ENCODE measurements at places on chromosomes 4 and X. TPM values are rescaled to one million over a fixed set of nuclear protein-coding genes. Genes with fewer than 3 reads are reported as not detected.

SHROOM2 gene
- total RNA-seq = under 0.01 TPM

FAM184B gene
- under 0.01 TPM for total RNA-seq

PCDH10 gene
- under 0.01 TPM for total RNA-seq

IL13RA1 gene
- 39.3 TPM for total RNA-seq

WDR17 gene
- 1.2 TPM for total RNA-seq

All from mononuclear cell (primary cell).